ENCODE measurements at places on chromosomes 12 and 14. TPM values are rescaled to one million over a fixed set of nuclear protein-coding genes. Genes with fewer than 3 reads are reported as not detected.

DNA sequence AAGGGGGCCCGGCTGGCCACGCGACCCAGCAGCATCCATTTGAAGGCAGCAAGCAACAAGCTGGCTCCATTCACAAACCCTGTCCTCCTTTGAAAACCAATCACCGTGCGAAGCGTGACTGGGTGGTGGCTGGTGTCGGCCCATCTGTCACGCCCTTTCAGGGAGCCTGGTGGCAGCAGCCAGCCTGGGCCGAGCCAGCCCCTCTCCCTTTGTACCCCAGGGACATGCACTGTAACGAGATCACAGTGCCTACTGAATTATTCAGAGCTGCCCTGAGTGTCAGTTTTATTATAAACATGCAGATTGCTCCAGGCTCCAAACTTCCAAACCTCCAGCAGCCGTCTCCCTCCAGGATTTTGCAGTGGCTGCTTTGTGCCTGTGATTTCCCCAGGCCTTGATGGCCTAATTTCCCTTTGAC is 22.3 kb upstream of the CTDSP2 start:
- H3K27me3 ChIP-seq: no peaks in the 10 kb centered on the region
- no peaks in the 10 kb centered on the region for H3K36me3 ChIP-seq
- peaks cover 38% of the 10 kb centered on the region for H3K4me1 ChIP-seq
- peak overlapping the region; percentile 86 for H3K27ac ChIP-seq
- H3K4me3 ChIP-seq: peak overlapping the region; percentile 33

DNA sequence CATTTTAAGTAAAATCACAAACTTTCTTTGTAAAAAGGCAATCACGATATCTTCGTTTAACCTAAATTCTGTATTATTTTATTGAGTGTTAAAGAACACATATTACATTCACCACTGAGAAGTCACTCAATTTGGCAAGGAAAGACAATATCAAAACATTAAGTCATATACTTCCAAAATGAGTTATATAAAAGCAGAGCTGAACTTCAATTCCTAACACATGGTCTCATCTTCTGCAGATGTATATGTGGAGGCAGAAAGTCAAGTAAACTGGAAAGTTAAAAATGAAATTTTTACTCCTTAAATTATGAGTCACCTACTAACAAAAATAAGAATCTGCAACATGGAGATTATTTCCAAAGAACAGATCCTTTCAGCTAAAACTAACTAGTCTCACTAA is 28.7 kb downstream of the BMAL2 start:
- H3K27me3 ChIP-seq: no peaks in the 10 kb centered on the region
- H3K36me3 ChIP-seq: no peaks in the 10 kb centered on the region
- H3K27ac ChIP-seq: no peak overlapping the region
- no peak overlapping the region for H3K4me3 ChIP-seq

DNA sequence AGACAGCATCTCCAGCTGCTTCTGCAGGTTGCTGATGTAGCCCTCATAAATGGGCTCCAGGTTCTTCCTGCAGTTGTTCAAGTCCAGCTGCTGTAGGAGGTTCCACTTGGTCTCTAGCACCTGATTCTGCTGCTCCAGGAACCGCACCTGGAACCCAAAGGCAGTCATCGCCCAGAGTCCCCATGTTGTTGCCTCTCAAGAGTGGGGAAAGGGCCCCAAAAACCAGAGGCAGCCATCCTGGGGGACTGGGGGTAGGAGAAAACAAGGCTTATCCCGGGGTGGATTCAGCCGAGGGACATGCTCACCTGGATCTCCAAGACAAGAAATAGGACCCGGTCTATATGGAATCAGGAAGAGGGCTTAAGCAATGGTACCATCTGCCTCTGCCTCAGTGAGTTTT is 2.3 kb downstream of the KRT72 start:
- no peak overlapping the region for H3K4me3 ChIP-seq
- no peaks in the 10 kb centered on the region for H3K36me3 ChIP-seq
- no peak for DNase-seq
- no peak overlapping the region for H3K27ac ChIP-seq
- H3K27me3 ChIP-seq: peaks cover 6% of the 10 kb centered on the region

The RTN1 gene
- 52.3 TPM for total RNA-seq

GRCh38 chr12:120376416-120376815 is 7.5 kb upstream of the MSI1 start:
- H3K27me3 ChIP-seq: no peaks in the 10 kb centered on the region
- no peak for DNase-seq
- H3K36me3 ChIP-seq: no peaks in the 10 kb centered on the region
- H3K4me3 ChIP-seq: no peak overlapping the region

GRCh38 chr12:104274811-104275210 is 28.7 kb upstream of the EID3 start:
- H3K36me3 ChIP-seq: no peaks in the 10 kb centered on the region
- DNase-seq: no peak
- H3K4me3 ChIP-seq: no peak overlapping the region

GRCh38 chr14:57352396-57353170 is 37.8 kb upstream of the NAA30 start:
- no peaks in the 10 kb centered on the region for H3K36me3 ChIP-seq
- no peak for DNase-seq
- no peaks in the 10 kb centered on the region for H3K4me1 ChIP-seq
- H3K4me3 ChIP-seq: no peak overlapping the region
- no peaks in the 10 kb centered on the region for H3K27me3 ChIP-seq

GRCh38 chr12:54933376-54933775 is 51.2 kb downstream of the TESPA1 start:
- no peaks in the 10 kb centered on the region for H3K27me3 ChIP-seq
- H3K27ac ChIP-seq: no peak overlapping the region
- no peak for DNase-seq
- no peaks in the 10 kb centered on the region for H3K36me3 ChIP-seq
- H3K4me1 ChIP-seq: no peaks in the 10 kb centered on the region

The ZDHHC22 gene
- not detected for total RNA-seq

DNA sequence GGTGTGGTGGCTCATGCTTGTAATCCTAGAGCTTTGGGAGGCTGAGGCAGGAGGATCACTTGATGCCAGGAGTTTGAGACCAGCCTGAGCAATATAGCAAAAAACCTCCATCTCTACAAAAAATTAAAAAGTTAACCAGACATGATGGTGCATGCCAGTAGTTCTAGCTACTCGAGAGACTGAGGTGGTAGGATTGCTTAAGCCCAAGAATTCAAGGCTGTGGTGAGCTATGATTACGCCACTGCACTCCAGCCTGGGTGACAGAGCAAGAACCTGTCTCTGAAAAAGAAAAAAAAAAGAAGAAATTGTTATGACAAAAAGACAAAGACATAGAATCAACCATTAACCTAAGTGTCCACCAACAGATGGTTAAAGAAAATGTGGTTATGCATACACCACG is 2.1 kb upstream of the ATP23 start:
- H3K4me3 ChIP-seq: no peak overlapping the region
- H3K36me3 ChIP-seq: no peaks in the 10 kb centered on the region
- no peak for DNase-seq
- no peak overlapping the region for H3K27ac ChIP-seq
- H3K4me1 ChIP-seq: peaks cover 10% of the 10 kb centered on the region

- H3K4me1 ChIP-seq: no peaks in the 10 kb centered on the region
- DNase-seq: no peak
- no peaks in the 10 kb centered on the region for H3K27me3 ChIP-seq
- H3K27ac ChIP-seq: no peak overlapping the region
Measured at GRCh38 chr12:112341046-112341825, 41.0 kb downstream of the HECTD4 start.

- no peak overlapping the region for H3K27ac ChIP-seq
- DNase-seq: no peak
- H3K27me3 ChIP-seq: no peaks in the 10 kb centered on the region
- H3K4me1 ChIP-seq: no peaks in the 10 kb centered on the region
Measured at GRCh38 chr14:49405291-49405690, 180.9 kb downstream of the RPS29 start.

GRCh38 chr14:30559638-30560091 is 707 bp downstream of the G2E3 start:
- H3K4me3 ChIP-seq: peak overlapping the region; percentile 98
- no peak for DNase-seq
- H3K4me1 ChIP-seq: no peaks in the 10 kb centered on the region
- no peaks in the 10 kb centered on the region for H3K36me3 ChIP-seq
- H3K27ac ChIP-seq: peak overlapping the region; percentile 74

The AMN1 gene
- 0.75 TPM for total RNA-seq

- no peak overlapping the region for H3K4me3 ChIP-seq
- no peak for DNase-seq
Measured at GRCh38 chr12:122028905-122029560, 7.3 kb downstream of the BCL7A start.

The TSPAN19 gene
- not detected for total RNA-seq

The TSFM gene
- 46.8 TPM for total RNA-seq

The LUM gene
- 133 TPM for total RNA-seq

- no peak overlapping the region for H3K4me3 ChIP-seq
- no peaks in the 10 kb centered on the region for H3K36me3 ChIP-seq
- no peak for DNase-seq
Measured at GRCh38 chr14:61171727-61172126, 109.4 kb downstream of the TMEM30B start.

GRCh38 chr12:5429741-5430557 is 2.0 kb upstream of the NTF3 start:
- DNase-seq: no peak
- peak overlapping the region; percentile 88 for H3K27ac ChIP-seq
- no peaks in the 10 kb centered on the region for H3K36me3 ChIP-seq
- H3K4me1 ChIP-seq: peaks cover 11% of the 10 kb centered on the region
- peak overlapping the region; percentile 79 for H3K4me3 ChIP-seq

DNA sequence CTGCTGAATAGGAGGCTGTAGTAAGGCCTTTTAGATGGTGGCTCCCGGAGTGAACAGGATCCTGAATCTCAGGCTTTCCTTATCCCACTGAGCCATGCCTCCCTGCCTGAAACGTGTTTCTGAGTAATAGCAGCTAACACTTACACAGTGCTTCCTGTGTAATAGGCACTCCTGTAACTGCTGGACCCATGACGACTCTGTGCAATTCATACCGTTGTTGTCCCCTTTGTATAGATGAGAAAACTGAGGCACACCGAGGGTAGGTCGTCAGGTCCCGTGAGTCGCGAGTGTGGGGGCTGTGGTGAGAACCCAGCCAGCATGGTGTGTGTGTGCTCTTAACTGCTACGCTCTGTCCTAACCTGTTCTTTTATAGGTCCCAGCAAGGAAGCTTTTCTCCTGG is 193.6 kb downstream of the CACNA1C start:
- H3K27ac ChIP-seq: no peak overlapping the region
- H3K36me3 ChIP-seq: no peaks in the 10 kb centered on the region
- no peaks in the 10 kb centered on the region for H3K4me1 ChIP-seq
- no peaks in the 10 kb centered on the region for H3K27me3 ChIP-seq

The TMCC3 gene
- 11.0 TPM for total RNA-seq

The LBHD2 gene
- total RNA-seq: not detected

GRCh38 chr12:124954771-124955170 is 34.2 kb downstream of the DHX37 start:
- H3K27me3 ChIP-seq: no peaks in the 10 kb centered on the region
- H3K4me3 ChIP-seq: no peak overlapping the region
- no peaks in the 10 kb centered on the region for H3K4me1 ChIP-seq
- no peak for DNase-seq
- H3K36me3 ChIP-seq: peaks cover 45% of the 10 kb centered on the region

The EVL gene
- total RNA-seq: 11.7 TPM

GRCh38 chr12:96989916-96990315 is 82.9 kb downstream of the NEDD1 start:
- no peak overlapping the region for H3K4me3 ChIP-seq
- H3K27ac ChIP-seq: no peak overlapping the region
- no peaks in the 10 kb centered on the region for H3K36me3 ChIP-seq
- DNase-seq: no peak
- H3K27me3 ChIP-seq: no peaks in the 10 kb centered on the region

GRCh38 chr14:58635091-58635830 is 2.5 kb upstream of the DACT1 start:
- no peaks in the 10 kb centered on the region for H3K27me3 ChIP-seq
- no peak for DNase-seq
- H3K27ac ChIP-seq: peak overlapping the region; percentile 99
- H3K4me1 ChIP-seq: no peaks in the 10 kb centered on the region
- no peaks in the 10 kb centered on the region for H3K36me3 ChIP-seq
- peak overlapping the region; percentile 38 for H3K4me3 ChIP-seq

The MIP gene
- not detected for total RNA-seq

The RDH16 gene
- total RNA-seq: 5.6 TPM

The ENDOU gene
- total RNA-seq: not detected

The CD27 gene
- not detected for total RNA-seq

The SLCO1A2 gene
- not detected for total RNA-seq

GRCh38 chr14:61671082-61671481 is 24.2 kb upstream of the HIF1A start:
- H3K4me1 ChIP-seq: no peaks in the 10 kb centered on the region
- no peak overlapping the region for H3K27ac ChIP-seq
- no peak overlapping the region for H3K4me3 ChIP-seq
- H3K36me3 ChIP-seq: no peaks in the 10 kb centered on the region

- H3K27me3 ChIP-seq: no peaks in the 10 kb centered on the region
- no peaks in the 10 kb centered on the region for H3K36me3 ChIP-seq
- no peak overlapping the region for H3K4me3 ChIP-seq
- no peaks in the 10 kb centered on the region for H3K4me1 ChIP-seq
Measured at GRCh38 chr14:59097681-59098080, 90.8 kb upstream of the DAAM1 start.

DNA sequence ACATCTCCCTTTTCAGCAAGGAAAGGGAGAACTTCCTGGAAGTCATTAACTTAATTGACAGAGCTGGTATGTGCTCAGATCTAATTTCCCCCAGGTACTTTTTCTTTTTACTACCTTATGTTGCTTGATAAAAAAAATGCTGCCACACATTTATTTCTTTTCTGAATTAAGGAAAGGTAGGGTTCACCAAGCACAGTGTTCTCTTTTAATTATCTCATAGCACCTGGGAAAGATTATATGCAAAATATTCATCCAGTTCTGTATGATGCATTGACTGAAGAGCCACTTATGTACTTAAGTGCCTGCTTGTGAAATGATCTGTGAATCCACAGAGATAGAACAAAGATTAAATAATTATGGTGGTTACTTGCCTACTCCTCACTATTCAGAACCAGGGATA is 25.1 kb downstream of the KCNC2 start:
- H3K27ac ChIP-seq: no peak overlapping the region
- no peak for DNase-seq
- no peak overlapping the region for H3K4me3 ChIP-seq

The CHMP4A gene
- 27.0 TPM for total RNA-seq

- H3K36me3 ChIP-seq: no peaks in the 10 kb centered on the region
- peaks cover 5% of the 10 kb centered on the region for H3K4me1 ChIP-seq
Measured at GRCh38 chr12:94290353-94290752, 142.0 kb downstream of the PLXNC1 start.

DNA sequence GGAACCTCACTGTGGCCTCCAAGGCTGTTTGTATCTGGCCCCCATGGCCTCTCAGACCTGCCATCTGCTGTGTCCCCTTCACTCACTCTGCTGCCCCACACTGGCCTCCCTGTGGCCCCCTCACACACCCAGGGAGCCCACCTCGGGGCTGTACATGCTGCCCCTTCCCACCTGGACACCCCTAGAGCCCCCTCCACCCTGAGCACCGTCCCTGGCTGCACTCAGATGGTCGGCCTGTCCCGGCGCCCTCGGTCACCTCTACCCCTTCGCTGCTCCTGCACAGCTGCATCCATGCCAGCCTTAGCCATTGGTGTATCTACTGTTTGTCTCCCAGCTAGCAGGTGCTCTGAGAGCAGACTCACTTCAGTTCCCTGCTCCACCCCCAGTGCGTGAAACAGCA is 144.4 kb downstream of the RIMBP2 start:
- H3K27me3 ChIP-seq: no peaks in the 10 kb centered on the region
- no peaks in the 10 kb centered on the region for H3K36me3 ChIP-seq
- H3K4me1 ChIP-seq: no peaks in the 10 kb centered on the region
- H3K4me3 ChIP-seq: no peak overlapping the region
- H3K27ac ChIP-seq: no peak overlapping the region

- no peak overlapping the region for H3K27ac ChIP-seq
- H3K4me3 ChIP-seq: no peak overlapping the region
- H3K4me1 ChIP-seq: no peaks in the 10 kb centered on the region
- no peaks in the 10 kb centered on the region for H3K27me3 ChIP-seq
Measured at GRCh38 chr12:67645601-67646000, 2.9 kb upstream of the DYRK2 start.

The TAS2R50 gene
- not detected for total RNA-seq

Measured in ascending aorta (tissue), 2 donors.